ENCODE measurements at places on chromosomes 2 and 18.
A peak's percentile ranks its signal among the peaks of the same experiment; 100 is the strongest.

GRCh38 chr2:211617803-211618202 lies 920.8 kb downstream of the ERBB4 start:
- DNase-seq = no peak

- no peak for DNase-seq
These were observed 208.1 kb downstream of the MEMO1 start for GRCh38 chr2:31802711-31803110.

GRCh38 chr2:241914542-241914941 lies 45.0 kb downstream of the RTP5 start:
- no peak for DNase-seq

DNA sequence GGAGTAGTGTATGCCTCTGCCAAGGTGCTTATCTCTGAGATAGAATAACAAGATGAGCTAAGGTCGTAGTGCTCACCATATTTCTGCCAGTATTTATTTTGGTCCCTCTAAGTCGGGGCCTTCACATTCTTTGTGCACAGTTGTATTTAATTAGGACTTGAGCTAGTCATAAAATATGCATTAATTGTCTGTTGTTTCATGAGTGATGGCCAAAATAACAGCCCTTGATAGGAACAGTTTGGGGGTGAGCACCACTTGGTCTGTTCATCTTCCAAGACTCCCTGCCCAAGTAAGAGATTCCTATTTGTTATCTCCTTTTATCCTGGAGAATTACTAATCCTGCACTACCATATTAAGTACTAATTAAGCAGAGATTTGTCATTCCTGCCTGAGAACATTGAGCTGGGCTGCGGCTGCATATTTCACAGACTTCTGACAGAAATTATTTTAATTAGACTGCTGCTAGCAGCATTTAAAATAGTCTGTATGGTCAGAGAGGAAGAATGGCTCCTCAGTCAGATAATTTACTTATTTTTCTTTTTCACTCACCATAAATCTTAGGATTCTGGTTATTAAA lies 435.1 kb downstream of the MTX2 start:
- no peak for DNase-seq

DNA sequence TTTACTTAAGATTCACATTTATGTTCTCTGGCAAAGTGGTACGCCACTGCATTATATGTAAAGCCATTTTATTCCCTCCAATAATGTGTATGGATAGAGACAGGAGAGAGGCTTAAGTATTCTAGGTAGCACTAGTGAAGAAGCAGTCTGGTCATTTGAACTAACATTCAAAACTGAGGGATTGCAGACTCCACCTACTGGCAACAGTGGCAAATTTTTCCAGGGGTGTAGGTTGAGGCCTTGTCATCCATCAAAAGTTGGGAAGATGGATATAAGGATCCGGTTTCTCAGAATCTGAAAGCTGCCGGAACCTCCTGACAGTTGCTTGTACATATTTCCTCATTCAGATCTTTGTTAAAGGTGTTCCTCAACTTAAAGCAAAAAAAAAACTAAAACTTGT lies 465.5 kb upstream of the FSHR start:
- no peak for DNase-seq

- no peak for DNase-seq
These were observed 168.5 kb downstream of the CELF4 start for GRCh38 chr18:37396971-37397720.

GRCh38 chr2:164735309-164735919 lies 106.2 kb downstream of the COBLL1 start:
- no peak for DNase-seq

GRCh38 chr2:152577579-152577978 lies 139.7 kb downstream of the PRPF40A start:
- DNase-seq = no peak

- DNase-seq = no peak
These were observed 60.0 kb downstream of the CABLES1 start for GRCh38 chr18:23194997-23195957.

DNA sequence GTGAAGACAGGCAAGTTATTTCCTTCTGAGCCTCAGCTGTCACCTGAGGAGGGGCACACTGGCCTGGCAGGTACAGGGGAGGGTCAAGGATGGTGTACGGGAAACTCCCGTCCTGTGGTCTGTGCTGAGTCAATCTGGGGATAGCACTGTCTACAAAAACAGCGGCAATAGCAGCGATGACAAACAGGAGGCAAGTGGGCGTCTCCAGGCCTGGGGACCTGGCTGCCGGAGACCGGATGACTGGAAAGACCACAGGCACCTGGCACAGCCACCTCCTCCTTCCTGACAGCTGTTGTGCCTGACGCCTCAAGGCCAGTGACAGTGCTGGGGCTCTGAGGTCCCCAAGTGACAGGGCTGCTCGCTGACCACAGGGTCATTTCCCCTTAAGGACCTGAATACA lies 202.1 kb upstream of the HS6ST1 start:
- peak; percentile 68 for DNase-seq

DNA sequence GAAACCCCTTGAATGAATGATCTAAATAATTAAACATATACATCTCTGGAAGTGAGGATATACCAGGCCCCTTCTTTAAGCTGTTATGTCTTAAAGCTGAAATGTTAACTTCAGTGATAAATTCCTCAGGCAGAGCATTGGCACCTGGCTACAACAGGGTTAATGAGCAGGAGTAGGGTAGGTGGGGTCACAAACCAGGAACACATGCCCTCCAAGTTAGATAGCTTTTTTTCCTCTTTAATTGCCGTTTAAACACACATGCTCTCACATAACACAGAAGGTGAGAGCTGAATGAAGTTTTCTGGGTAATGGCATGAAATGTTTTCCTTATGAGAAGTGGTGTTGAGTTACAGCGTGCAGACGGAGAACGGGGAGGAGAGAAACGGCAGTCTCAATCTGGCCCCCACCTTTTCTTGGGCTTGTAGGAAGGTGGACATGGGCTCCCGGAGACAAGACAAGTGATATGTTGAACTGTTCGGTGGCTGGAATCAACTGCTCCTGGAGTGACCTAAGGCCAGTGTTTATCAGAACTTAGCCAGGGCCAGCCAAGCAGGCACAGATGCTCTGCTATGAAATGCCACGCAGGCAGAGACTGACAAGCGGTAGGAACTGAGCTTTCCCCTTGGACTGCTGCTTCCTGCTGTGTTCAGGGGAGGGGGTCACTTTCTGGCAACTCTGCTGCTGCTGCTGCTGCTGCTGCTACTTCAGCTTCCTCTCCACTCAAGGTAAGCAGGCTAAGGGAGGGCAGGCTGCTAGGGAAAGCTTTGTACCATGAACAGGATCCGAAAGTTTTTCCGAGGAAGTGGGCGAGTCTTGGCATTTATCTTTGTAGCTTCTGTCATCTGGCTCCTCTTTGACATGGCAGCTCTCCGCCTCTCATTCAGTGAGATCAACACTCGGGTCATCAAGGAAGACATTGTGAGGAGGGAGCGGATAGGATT lies at the start of gene GALNT5:
Gene GALNT5, plus strand, starts transcription at position 394 of the 941 bp plus-strand sequence. Its CDS starts 378 bp downstream, at position 772.
- no peak for DNase-seq

DNA sequence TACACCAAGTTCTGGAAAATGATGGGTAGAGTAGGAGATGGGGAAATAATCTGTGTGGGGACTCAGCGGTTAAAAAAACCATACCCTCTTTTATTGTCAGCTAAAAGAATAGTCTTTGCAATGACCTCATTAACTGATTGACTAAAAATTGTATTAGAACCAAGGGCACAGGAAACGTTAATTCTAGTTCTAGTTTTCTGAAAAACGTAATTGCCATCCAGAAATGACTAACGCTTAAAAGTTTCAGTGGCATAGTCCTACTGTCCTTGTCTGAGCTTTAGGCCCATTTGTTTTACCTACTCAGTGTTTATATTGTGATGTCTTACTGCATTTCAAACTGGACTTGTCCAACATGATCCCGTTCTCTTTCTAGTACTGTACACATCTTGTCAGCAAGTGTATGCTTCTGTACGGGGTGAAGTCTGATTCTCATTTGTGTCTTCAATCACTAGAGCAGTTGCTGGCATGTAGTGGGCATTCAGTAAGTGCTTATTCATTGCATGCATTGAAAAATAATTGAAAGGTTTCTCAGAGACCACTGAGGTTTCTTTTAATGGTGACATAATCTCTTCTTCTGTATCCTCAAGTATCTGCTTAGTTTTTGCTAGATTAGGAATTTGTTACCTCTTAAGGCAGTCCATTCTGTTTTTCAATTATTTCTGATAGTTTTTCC lies 81.5 kb downstream of the ZNF407 start:
- DNase-seq = no peak

GRCh38 chr18:52391810-52392559 lies 52.0 kb downstream of the DCC start:
- no peak for DNase-seq

- no peak for DNase-seq
These were observed 710.0 kb upstream of the ID2 start for GRCh38 chr2:7971841-7972240.

- no peak for DNase-seq
These were observed 635.7 kb downstream of the FBXO15 start for GRCh38 chr18:73511771-73512503.

DNA sequence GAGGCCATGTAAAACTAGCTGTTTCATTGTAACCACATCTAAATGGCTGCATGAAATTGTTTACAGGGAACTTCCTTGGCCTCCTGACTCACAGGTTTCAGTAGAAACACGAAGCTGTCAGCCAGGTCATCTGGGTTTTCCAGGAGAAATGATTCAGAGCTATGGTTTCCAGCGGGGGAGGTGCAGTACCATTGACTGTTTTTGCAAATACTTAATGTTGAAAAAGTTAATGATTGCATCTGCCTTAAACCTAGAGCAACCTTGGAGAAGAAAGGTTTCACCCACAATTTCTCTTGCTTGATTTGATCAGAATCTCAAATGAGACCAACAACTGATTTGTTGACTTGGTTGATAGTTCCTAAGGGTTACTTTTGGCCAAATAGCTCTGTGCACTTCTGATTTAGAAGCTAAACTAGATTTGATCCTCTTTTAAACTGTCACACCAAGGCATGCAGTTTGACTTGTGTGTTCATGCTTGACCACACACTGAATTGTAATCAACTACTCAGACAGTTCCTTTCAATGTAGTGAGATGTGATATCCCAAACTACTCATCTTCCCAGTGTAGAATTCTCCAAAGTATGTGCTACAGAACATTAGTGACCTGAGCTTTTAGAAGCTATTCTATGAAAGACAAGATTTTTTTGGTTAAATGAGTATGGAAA lies 193.5 kb upstream of the CHST9 start:
- DNase-seq = no peak

DNA sequence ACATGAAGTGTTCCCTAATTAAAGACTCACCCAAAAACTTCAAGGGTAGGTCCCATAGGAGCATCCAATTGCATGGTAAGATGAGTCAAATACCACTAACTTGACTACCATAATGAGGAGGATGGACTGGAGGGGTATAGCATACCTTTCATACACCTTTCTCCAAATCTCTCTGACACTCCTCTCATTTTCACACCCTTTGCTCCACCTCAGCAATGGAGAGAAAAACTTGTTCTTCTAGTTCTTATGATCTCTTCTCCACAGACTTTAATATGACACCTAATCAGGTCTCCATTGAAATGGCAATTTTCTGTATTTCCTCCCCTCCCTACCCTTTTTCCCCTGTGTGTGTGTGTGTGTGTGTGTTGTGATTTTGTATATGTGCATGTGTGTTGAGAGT lies 41.1 kb upstream of the MAP2 start:
- DNase-seq = no peak

DNA sequence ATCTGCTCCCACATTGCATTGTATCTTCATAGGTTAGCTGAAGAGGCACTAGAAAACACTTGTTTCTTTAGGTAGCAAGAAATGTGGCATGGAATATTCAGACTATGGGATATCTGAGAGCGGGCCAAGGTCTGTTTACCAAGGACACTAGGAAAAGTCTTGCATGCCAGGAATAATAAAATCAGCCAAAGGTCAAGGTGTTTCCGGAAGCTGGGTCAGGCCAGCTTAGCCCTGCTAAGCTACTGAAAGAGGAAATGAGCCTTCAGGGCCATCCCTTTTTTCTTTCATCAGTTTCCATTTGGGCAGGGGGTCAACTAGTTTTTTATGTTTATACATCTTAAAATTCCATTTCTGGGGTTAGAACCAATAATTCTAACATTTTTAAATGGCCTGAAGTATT lies 101.1 kb downstream of the DPP4 start:
- no peak for DNase-seq

DNA sequence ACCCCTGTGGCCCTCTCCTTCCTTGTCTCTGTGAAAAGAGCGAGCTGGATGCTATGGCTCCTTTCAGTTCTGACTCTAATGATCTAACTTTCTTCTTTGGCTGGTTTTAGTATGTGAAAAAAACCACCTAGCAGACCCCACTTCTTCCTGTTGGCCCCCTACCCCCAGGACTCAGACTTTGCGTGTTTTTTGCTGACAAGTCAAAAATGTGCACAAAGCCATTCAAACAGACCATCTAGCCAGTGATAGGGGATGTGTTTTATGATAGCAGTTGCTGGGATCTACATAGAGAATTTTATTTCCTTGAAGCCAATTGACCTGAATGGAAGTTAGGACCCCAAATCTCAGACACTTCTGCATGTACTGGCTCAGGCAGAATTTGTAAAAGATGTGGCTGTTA lies 49.1 kb downstream of the MFSD6 start:
- DNase-seq = no peak

GRCh38 chr18:79528316-79528695 lies 132.6 kb downstream of the NFATC1 start:
- DNase-seq = no peak

GRCh38 chr2:140348826-140349225 lies 1568.6 kb upstream of the NXPH2 start:
- no peak for DNase-seq

- DNase-seq = no peak
These were observed 13.6 kb downstream of the ABCG5 start for GRCh38 chr2:43824951-43825493.

DNA sequence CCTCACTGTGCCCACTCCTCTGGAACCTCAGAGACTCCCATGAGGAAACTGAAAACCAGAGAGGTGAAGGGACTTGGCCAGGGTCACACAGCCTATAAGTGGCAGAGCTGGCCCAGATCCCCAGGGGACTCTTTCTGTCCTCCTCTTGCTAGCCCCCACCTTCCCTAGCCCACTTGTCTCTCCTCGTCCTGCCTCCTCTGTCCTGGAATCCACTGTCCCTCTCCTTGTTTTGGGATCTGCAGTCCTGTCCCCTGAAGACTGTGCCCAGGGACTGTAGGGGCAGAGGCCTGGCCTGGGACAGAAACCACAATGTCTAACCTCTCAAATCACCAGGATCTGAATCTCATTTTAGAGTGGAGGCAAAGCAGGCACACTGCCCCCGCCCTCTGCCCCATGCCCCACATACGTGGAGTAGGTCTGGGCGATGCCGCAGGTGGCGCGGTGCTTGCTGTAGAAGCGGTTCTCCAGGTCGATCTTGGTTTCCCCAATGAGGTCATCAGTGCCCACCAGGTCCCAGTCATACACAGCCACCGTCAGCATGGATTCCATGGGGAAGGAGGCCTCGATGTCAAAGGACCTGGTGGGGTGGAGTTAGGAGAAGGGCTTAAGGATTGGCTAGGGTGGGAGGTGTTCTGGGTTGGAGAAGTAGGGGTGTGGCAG lies 12.5 kb downstream of the OTOF start:
- DNase-seq = no peak

DNA sequence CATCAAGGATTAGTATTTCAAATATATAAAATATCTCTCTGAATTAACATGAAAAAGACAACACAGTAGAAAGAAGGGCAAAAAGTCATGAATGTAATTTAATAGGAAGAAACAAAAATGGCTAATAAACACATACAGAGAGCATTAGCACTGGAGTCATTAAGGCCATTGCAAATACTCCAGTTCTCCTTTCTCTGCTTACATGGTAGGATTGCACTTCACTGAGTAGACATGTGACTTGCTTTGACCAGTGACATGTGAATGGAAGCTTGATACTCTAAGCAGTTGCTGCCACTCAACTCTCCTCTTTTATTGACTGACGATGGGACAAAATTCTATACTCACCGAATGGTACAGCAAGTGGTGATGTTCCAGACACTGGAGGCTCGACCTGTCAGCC lies 153.9 kb upstream of the LGALSL start:
- DNase-seq = peak; percentile 37

- no peak for DNase-seq
These were observed 74.3 kb downstream of the DDX1 start for GRCh38 chr2:15665943-15666460.
